ENCODE measurements at places on chromosomes 16 and 17.

- no peak for DNase-seq
Observed at GRCh38 chr17:14489986-14490385, 189.1 kb downstream of the HS3ST3B1 start.

DNA sequence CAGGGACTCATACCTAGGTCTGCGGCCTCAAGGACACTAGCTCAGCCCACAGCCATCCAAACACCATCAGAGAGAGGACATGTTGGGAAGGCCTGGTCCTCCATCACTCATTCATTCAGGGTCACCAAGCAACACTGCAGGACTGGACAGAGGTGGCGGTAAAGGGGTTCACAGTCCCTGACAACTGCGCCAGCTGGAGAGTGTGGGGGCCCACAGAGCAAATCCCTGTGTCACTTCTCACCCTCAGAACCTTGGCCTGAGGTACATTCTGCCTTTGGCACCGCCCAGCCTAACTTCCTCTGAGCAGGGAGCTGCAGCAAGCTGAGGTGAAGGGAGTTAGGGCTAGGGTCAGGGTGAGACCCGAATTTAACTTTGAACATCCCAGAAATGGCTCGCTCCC, 106.5 kb downstream of the COPRS start:
- no peak for DNase-seq

GRCh38 chr17:41004397-41004796, 4.5 kb downstream of the KRTAP3-1 start:
- DNase-seq, result no peak

DNA sequence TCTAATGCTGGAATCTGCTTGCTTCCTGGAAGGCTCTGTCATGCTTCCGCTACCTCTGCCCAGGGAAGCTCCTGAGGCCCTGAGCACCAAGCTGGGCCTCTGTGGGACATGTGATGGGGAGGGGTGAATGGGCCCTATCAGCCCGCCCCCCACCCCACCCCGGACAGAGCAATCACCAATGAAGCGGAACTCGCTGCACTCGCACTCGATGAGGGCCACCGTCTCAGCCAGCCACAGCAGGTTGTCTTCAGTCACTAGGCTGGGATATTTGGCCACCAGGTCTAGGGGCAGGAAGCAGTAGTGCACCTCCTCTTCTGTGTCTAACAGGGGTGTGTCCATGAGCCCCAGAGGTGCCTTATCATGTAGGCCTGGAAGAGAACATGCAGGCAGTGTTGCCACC, 23.6 kb downstream of the KCTD19 start:
- no peak for DNase-seq

- DNase-seq, result no peak
Observed at GRCh38 chr16:19712418-19713058, 5.5 kb downstream of the KNOP1 start.

- DNase-seq, result no peak
Observed at GRCh38 chr17:55584861-55585260, 73.6 kb upstream of the SMIM36 start.

- no peak for DNase-seq
Observed at GRCh38 chr17:750431-751037, 1.5 kb downstream of the GEMIN4 start.
